Left ventricle myocardium inferior (tissue), 1 donor: ENCODE measurements at places on chromosomes 7 and 10. TPM values are rescaled to one million over a fixed set of nuclear protein-coding genes. Genes with fewer than 3 reads are reported as not detected.

DNA sequence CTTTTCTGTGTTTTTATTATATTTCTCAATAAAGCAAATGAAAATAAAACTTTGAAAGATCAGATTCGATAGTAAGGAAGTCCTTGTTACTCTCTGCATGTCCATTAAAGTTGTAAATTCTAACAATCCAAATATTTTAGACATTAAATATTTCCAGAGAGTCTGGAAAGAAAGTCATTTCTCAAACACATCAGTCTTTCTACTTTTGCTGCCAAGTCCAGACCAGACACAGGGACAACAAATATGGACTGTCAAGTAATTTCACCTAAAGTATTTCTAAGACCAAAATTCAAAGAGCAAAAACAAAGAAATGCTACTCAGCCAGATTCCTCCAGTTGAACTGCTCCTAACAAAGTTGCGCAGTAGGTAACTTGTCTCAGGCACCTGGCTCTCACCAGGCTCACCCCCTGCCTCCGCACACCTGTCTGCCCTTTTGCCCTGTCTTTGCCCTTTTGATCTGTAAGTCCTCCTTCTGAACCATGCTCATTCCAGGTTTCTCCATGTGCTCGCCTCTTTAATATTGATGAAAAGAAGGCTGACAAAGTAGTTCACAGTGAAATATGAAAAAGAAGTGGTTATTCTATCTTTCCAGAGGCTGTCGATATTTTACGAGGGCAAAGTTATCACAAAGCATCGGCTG lies 300.5 kb downstream of the C7orf25 start:
- DNase-seq, result no peak

Gene CPXM2
- total RNA-seq, result 4.5 TPM

Gene NKX1-2
- not detected for total RNA-seq

DNA sequence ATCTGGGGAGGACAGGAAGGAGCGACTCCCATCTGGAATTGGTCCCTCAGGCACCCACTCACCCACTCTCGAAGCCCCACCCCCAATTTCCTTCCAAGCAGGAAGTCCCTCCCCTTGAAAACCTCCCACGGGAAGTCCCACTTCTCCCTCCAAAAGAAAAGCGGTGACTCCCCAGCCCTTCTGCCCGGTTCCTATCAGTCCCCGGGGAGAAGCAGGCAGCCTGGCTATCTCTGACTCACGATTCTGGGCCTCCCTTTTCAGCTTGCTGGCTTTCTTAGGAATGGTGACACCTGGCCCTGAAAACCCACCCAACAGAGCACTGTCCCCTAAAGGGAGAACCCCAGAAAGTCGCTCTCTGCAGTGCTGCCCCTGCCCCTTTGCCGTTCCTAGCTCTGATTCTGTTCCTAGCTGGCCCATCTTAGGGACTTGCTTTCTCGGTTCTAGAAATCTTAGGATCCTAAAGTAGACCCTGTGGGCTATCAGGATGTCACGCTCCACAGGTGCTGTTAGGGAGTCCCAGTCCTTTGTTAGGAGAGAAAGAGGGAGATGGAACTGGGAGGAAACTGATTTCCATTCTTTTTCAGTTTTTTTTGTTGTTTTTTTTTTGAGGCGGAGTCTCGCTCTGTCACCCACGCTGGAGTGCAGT lies 6.0 kb downstream of the TSC22D4 start:
- peak; percentile 45 for DNase-seq

DNA sequence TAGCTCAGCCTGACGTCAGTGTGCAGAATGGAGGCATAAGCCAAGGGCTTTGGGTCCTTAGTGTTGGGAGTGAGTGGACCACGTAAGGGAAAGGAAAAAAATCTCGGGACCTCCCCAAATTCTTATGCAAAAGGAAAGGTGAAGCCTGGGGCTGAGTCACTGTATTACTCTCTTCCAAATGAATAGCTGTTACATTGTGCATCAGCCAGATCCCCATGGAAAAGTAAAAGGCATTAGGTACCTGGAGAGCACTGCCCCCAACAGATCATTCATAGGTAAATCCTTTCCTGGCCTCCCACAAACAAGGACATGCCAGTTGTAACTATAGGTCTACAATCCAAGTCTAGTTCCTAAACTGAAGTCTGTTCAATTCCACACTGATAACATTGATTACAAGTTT lies 170.5 kb downstream of the C1GALT1 start:
- DNase-seq, result no peak

DNA sequence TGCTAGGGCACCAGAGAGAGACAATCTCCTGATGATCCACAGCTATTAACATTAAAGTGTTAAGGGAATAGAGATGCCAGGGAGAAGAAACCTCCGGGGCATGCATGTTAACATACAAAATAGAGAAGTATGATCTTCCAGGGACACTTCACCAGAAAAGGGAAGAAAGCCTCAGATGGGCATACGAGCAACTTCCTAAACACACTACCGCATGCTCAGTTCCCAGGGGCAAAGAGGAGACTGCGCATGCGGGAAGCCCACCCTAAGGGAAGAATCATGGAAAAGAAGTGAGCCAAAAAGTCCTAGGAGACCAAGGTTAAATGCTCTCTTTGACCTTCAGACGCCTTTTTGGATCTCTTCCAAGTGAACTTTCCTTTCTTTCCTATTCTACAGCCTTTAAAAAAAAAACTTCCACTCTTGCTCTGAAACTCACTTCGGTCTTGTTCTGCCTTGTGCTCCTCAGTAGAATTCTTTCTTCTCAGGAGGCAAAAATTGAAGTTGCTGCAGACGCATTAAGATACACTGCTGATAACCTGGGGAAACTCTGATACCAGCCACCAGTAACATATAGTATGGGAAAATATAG lies 1211.3 kb downstream of the REEP3 start:
- DNase-seq, result no peak

Gene HSPA12A
- 15.0 TPM for total RNA-seq

DNA sequence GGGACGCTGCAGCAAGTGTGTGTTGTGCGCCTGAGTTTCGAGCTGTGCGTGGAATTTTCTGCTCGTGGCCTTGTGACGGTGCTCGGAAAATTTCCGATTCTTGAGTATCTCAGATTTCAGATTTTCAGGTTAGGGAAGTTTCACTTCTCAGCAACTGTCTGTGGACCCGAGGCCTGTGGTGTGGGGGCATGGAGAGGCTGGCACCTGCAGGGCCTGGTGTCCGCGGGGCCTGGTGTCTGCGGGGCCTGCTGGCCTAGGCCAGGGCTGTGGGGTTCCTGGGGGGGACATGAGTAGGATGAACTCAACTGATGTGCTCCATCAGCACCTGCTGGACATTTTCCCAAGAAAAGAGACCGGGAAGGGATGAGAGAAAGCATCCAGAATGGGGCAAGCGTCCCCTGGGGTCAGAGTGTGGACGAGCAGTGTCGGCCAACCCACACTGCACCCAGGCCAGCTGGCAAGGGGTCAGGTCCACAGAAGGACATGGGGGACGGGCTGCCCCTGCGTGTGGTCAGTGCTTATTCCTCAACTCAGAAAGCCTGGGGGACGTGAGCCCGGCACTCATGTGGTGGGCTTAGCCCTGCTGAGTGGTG lies 31.3 kb upstream of the SHH start:
- no peak for DNase-seq

Gene KCNH2
- 94.1 TPM for total RNA-seq

- no peak for DNase-seq
Observed at GRCh38 chr10:15169555-15170401, 1.3 kb upstream of the NMT2 start.

Gene TMEM270
- total RNA-seq, result not detected

- no peak for DNase-seq
Observed at GRCh38 chr10:71978476-71978875, 14.3 kb downstream of the CHST3 start.

GRCh38 chr10:86715156-86715795 lies 41.1 kb upstream of the BMPR1A start:
- DNase-seq, result no peak

DNA sequence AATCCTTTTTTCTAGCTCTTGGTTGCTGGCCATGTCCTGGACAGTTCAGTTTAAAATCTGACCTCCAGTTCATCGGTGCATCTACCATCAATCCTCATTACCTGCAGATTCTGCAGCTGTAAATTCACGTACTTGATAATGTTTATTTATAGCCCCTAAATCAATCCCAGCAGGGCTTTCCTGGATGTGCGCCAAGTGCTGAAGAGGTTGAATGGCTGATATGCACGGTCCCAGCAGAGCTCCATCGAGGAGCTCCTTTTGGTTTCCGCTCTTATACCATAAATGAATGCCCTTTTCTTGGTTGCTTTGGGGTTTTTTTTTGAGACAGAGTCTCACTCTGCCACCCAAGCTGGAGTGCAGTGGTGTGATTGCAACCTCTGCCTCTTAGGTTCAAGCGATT lies 91.2 kb upstream of the CCZ1B start:
- DNase-seq, result peak; percentile 46

Gene FEZF1
- total RNA-seq, result not detected

- DNase-seq, result no peak
Observed at GRCh38 chr10:33621101-33621500, 286.6 kb upstream of the NRP1 start.

Gene UCN3
- not detected for total RNA-seq

DNA sequence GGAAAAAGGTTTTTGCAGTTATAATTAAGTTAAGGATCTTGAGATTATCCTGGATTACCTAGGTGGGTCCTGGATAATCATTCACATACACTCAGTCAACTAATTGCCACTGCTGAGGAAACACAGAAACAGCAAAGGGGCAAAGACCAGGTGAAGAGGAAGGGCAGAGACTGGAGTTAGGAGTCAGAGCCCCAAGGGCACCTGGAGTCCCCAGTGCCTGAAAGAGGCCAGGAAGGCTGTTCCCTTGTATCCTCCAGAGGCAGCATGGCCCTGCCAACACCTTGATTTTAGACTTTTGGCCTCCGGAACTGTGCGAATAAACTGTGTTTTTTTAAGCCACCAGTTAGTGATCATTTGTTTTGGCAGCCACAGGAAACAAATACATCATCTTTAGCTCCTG lies 24.6 kb downstream of the PRR15 start:
- no peak for DNase-seq

DNA sequence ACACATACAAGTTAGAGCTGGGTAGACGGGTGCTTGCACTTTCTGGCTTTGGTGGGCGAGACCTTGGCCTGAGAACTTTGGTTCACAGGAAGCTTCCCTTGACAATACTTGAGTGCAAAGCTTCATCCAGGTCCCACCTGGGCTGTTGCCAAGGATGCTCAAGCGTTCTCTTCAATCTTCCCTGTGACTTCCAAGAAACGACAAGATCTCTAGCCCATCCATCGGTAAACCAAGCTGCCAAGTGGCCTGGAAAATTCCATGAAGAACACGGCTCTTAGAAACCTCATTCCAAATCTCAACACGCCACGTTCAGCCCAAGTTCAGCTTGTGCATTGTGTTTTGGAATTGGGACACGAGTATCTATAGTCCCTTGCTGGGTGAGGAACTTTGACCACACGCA lies 84.7 kb downstream of the CHST15 start:
- no peak for DNase-seq

DNA sequence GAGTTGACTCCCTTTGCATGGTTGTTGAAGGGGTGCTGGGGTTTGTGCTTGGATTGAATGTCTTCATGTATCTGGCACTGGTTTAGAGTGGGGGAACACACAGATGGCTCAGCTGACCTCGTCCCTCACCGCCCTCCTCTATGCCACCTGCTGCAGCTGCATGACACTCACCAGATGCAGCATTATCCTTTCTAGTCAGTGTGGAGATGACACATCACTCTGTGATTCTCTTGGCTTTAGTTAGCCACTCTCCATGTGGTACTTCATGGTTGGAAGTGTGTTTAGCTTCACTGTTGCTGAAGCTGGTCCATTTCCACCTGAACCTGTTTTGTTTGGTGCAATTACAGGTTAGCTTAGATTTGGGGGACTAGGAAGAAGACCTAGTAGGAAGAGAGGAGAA lies 56.3 kb upstream of the BMPER start:
- no peak for DNase-seq

- DNase-seq, result no peak
Observed at GRCh38 chr7:69002416-69002815, 595.9 kb upstream of the AUTS2 start.

DNA sequence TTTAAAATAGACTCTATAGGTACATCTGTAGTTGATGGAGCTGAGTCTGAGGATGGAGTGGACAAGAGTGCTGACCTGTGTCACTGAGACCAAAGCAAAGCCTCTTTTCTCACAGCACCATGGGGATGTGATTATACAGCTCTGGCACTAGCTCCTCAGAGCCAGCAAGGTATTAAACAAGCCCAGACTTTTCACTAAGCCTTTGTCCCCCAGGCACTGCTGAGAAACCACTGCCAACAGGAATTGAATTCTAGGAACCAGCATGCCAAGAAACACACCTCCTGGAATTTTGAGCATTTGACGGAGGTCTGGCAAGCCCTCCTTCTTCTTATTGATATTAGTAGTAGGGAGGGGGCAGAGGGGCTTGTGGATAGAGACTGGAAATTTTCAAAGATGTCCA lies 147.0 kb downstream of the C1GALT1 start:
- DNase-seq, result no peak

Gene COL13A1
- 2.5 TPM for total RNA-seq

Gene OR2A42
- not detected for total RNA-seq

DNA sequence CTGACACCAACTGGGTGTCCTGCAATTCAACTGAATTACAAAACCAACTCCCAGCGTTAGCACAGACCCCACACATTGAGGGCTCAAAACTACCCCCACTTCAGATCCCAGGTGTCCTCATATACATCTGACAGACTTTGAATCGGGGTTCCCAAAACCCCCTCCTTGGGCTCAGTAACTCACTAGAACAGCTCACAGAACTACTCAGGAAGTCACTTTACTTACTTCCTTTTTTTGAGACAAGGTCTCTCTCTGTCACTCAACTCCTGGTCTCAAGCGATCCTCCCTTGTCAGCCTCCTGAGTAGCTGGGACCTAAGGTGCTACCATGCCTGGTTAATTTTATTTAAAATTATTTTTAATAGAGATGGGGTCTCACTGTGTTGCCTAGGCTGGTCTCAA lies 456.0 kb downstream of the SDK1 start:
- no peak for DNase-seq

Gene THSD7A
- 1.6 TPM for total RNA-seq

Gene AFAP1L2
- total RNA-seq, result 7.0 TPM

- DNase-seq, result peak; percentile 61
Observed at GRCh38 chr7:4682621-4683042, 537 bp downstream of the FOXK1 start.

Gene C10orf105
- 0.05 TPM for total RNA-seq

GRCh38 chr7:37097276-37097675 lies 351.4 kb downstream of the ELMO1 start:
- no peak for DNase-seq

- DNase-seq, result no peak
Observed at GRCh38 chr7:150668472-150668911, 17.0 kb upstream of the GIMAP2 start.

DNA sequence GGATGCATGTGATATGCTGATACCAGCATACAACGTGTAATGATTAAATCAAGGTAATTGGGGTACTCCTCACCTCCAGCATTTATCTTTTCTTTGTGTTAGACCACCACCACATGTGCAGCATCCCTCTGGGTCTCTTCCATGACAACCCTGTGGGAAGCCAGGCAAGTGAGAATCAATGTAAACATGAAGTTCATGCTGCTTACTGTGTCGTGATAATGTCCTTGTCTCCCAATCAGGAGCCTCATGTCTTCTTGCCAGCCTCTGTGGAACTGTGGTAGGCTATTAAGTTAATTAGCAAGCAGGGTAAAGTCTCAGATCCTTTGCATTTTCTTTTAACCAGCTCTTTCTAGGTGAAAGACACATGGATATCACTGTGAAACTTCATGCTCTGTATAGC lies 126.7 kb downstream of the TES start:
- no peak for DNase-seq

- DNase-seq, result no peak
Observed at GRCh38 chr7:78585980-78586379, 787.4 kb downstream of the PHTF2 start.
